ENCODE measurements at places on chromosomes 13 and 19.

DNA sequence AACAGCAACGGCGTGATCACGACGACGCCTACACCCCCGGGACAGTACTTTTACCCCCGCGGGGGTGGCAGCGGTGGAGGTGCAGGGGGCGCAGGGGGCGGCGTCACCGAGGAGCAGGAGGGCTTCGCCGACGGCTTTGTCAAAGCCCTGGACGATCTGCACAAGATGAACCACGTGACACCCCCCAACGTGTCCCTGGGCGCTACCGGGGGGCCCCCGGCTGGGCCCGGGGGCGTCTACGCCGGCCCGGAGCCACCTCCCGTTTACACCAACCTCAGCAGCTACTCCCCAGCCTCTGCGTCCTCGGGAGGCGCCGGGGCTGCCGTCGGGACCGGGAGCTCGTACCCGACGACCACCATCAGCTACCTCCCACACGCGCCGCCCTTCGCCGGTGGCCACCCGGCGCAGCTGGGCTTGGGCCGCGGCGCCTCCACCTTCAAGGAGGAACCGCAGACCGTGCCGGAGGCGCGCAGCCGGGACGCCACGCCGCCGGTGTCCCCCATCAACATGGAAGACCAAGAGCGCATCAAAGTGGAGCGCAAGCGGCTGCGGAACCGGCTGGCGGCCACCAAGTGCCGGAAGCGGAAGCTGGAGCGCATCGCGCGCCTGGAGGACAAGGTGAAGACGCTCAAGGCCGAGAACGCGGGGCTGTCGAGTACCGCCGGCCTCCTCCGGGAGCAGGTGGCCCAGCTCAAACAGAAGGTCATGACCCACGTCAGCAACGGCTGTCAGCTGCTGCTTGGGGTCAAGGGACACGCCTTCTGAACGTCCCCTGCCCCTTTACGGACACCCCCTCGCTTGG is 966 bp downstream of the JUNB start:
- DNase-seq, result peak; percentile 71

GRCh38 chr19:40224342-40225150 is 1.9 kb downstream of the CCNP start:
- no peak for DNase-seq

GRCh38 chr13:33945477-33945876 is 127.5 kb downstream of the RFC3 start:
- no peak for DNase-seq

DNA sequence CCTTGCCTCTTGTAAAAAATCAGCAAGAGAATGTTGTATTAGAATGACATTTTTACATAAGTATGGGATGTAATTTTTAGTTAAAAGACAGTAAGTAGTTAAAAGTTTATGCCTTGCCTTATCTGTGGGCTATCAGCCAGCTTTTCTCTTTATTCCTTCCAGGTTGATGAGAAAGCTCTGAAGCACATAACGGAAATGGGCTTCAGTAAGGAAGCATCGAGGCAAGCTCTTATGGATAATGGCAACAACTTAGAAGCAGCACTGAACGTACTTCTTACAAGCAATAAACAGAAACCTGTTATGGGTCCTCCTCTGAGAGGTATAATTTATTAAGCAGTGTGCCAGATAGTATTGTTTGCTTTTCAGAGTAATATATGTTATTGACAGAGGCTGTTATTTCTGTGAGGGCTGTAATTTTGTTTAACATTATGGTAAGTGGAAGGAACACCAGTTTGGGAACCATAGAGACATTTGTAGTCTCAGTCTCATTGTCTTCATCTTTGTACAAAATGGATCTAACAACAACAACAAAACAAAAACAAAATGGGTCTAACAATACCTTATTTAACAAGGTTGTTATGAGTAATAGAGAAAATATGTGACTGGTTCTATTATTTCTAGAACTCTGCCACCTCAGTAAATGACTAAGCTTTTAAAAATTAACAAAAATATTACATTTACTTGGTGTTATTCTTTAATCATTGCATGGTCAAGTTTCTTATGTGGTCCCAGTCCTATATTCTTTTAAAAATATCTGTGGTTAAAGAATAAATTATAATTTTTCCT is 112.8 kb downstream of the TDRD3 start:
- no peak for DNase-seq

GRCh38 chr13:24540236-24541126 is 27.9 kb upstream of the PARP4 start:
- no peak for DNase-seq

GRCh38 chr13:85828094-85828684 is 29.0 kb upstream of the SLITRK6 start:
- peak; percentile 17 for DNase-seq

- no peak for DNase-seq
Measured at GRCh38 chr13:74077792-74078191, 56.4 kb downstream of the KLF12 start.

GRCh38 chr13:47420568-47420967 is 523.7 kb upstream of the HTR2A start:
- no peak for DNase-seq

GRCh38 chr19:40147338-40147692 is 43.9 kb upstream of the MAP3K10 start:
- DNase-seq, result no peak

GRCh38 chr19:40294560-40294959 is 9.4 kb upstream of the AKT2 start:
- DNase-seq, result no peak

DNA sequence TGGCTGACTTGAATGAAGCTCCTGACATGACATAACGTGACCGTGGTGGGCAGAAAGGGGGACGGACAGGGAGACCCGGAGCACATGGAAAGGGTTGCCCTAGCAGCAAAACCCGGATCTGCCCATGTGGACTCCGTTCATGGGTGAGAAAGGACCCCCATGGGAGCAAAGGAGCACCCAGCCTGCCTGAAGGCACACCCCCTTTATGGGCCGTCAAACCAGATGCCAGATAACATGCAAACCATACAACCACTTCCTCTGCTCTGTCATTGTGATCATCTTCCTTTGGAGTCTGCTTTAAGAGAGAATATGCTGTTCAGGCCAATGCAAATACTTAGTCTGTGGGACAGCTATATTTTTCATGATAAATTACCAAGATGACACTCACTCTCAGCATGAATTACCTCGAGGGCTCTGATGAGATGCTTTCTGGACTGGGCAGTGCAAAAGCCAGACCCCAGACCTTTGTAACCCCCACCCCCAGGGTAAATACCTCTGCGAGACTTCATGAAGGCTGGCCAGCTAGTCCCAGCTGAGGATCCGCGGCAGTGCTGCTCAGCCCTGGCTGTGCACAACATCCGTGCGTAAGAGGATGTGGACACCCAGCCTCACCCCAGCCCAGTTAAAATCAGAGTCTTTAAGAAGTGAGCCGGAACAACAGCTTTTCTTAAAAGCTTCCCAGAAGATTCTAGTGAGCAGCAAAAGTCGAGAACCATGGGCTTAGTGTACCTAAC is 126.6 kb downstream of the USP12 start:
- DNase-seq, result no peak

GRCh38 chr19:29547981-29548380 is 22.2 kb downstream of the VSTM2B start:
- DNase-seq, result no peak

DNA sequence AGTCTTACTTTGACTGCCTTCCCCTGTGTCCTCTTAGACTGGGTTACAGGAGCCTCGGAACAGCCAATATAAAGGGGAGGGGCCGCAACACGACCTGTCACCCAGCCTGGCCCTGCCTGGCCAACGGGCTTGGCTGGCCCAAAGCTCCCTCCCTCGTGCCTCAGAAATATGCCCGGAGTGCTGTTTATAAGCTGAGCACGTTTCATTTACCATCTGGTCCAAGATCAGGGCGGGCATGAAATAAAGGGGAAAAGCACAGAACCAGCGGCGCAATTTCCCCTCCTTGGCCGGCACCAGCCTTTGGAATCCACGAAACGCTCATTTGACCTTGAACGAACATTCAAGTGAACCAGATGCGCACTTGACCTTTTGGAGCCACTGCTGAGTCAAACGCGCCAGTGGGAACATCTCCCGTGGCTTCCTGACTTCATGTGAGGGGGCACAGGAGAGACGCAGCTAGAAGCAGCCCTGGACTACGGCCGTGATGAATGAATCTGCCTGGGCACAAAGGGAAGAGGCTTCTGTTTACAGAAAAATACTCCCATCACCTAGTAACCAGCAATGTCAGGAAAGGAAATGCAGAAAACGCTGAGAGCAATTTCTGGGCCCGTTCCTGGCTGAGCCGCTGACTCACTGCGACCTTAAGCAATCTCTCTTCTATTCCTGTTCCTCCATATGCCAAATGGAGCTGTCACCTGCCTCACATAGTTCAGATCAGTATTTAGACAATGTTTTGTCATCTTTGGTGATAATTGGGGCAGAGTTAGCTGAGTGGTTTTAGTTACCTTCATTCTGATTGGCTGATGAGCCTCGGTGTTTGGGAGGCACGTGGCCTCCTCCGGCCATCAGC is 53.3 kb downstream of the RFX2 start:
- peak; percentile 44 for DNase-seq

DNA sequence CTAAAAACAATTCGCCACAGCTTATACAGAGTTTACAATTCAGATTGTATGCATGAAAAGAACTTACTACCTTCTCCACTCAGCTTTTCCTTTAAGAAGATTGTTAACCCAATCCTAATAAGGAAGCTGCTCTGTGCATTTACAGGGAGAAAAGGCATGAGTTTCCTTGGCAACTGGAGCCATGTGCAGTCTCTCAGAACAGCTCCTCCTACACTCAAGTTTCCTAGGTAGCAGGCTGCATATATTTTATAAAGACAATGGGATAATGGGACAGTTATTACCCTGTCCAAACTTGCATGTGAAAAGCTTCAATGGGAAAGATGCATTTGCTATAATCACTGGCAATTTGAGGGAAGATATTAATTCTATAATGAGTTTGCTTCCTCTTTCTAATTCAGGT is 125.5 kb upstream of the TRPC4 start:
- DNase-seq, result peak; percentile 69

DNA sequence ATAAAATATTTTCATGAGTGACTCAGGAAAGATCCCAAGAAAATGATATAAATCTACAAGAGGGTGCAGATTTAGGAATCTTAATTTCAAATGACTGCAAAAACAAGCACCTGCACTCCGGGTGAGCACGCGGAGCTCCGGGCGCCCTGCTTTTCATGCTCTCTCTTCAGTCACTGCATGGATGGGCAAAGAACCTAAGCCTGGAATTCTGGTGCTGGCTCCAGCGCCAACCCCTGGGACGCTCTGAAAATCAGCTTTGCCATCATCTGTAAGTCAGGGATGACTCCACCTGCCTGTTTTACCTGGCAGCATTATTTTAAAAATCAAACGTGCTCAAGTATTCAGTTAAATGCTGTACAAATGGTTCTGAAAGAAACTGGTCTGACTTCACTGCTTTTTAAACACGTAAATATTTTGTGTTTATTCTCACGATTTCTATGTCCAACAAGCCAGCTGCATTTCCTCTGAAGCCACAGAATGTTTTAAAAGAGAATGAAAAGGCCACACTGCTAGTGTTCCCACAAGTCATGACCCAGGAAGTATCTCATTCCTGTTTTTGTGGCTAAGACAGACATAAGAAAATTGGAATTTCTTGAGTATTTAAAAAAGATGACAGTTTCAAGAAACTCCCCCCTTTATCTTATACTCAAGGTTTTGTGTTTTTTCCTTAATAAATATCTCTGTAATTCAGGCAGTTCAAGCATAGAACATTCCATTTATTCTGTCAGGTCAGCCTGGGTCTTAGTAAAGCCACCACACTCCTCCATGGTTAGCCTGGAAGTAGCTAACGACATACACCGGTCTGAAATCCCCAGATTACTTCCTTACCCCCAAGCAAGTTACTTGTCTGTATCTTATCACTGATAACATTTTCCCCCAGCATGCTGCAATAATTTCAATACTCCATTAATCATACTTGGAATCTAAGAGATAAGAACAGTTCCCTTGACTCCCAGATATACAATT is 81.1 kb downstream of the COL4A1 start:
- no peak for DNase-seq

DNA sequence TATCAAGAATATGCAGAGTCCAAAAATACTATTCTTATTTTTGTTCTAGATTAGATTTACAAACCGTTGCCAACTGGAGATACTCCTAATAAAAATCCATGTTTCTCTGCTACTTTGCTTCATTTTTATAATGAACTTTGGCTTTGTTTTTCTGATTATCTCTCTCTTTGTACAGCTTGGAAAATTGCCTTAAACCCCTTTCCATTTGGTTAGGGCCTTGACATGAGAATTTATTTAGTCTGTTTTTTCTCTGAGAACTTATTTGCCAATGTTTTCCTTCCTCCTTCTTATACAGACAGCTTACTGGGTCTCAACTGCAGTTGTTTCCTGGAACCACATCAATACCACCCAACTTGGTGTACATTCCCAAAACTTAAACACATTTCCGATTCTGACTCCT is 555.4 kb downstream of the SLITRK6 start:
- DNase-seq, result no peak

GRCh38 chr19:54172471-54173358 is at the start of gene TMC4:
Gene TMC4 (minus strand): TSS chr19:54173160. CDS start chr19:54173117, 43 bp downstream.
- DNase-seq, result peak; percentile 83

DNA sequence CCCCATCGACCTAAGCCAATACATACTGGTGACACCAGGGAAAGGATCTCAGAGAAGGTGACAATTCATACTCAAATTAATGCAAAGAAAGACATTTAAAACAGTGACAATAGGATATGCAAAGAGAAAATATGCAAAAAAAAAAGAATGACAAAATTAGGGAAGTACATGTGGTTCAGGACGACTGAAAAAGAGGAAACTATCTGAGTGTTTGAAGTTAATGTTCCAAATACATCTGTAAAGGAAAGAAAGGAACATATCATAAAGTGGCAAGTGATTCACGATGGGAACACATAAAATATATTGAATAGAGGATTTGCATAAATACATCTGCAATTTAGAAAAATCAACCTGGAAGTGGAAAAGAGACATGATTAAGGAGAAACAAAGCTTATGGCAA is 441.4 kb downstream of the SLITRK5 start:
- no peak for DNase-seq

- no peak for DNase-seq
Measured at GRCh38 chr19:46461537-46461936, 9.8 kb downstream of the PNMA8A start.

GRCh38 chr19:18562086-18562485 is 4.4 kb downstream of the KXD1 start:
- DNase-seq, result no peak

- DNase-seq, result no peak
Measured at GRCh38 chr13:52452470-52452869, 2.0 kb upstream of the VPS36 start.

- no peak for DNase-seq
Measured at GRCh38 chr13:109919715-109920375, 133.5 kb upstream of the IRS2 start.

- no peak for DNase-seq
Measured at GRCh38 chr19:16355293-16356043, 30.8 kb downstream of the KLF2 start.

GRCh38 chr13:29861694-29862110 is 11.3 kb upstream of the UBL3 start:
- DNase-seq, result no peak

GRCh38 chr13:84025824-84026223 is 143.6 kb upstream of the SLITRK1 start:
- no peak for DNase-seq

GRCh38 chr19:29386970-29387369 is 138.8 kb upstream of the VSTM2B start:
- DNase-seq, result no peak

- DNase-seq, result no peak
Measured at GRCh38 chr13:30884543-30884942, 21.5 kb upstream of the MEDAG start.
